Activated CD4-positive, alpha-beta T cell treated with anti-CD3 and anti-CD28 coated beads, Interleukin-2, amount 50 U/mL, for 24 hours (primary cell): ENCODE measurements at places on chromosomes 6 and 20.

GRCh38 chr6:30836431-30836866 is 47.9 kb upstream of the DDR1 start:
- no peak for DNase-seq

DNA sequence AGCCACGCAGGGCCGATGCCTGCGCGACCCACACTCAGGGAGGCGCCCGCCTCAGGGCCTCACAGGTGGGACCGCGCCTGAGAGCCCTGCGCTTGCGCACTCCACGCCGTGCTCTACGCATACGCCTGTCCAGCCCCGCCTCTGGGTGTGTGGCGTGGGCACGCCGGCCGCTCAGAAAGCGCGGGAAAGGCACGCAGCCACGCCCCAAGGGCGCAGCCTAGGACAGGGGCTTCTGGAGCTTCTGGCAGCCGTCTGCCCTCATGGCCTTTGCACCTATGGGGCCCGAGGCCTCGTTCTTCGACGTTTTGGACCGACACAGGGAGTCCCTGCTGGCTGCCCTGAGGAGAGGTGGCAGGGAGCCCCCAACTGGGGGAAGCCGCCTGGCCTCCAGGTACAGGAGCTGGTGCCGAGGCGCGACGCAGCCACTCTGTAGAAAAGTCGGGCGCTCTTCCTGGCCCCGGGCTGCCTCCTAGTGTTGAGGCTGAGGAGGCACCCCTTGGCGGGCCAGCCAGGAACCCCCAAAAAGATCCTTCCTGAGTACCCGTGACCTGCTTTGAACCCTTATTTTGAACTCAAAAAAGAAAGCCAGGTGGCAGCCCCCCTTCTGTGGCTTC is at the start of gene SPO11:
TSS of gene SPO11 (plus strand) at position 196 of the 614 bp plus-strand sequence. CDS start at position 261, 65 bp downstream.
- DNase-seq = no peak

GRCh38 chr6:125944434-125944816 is 12.1 kb upstream of the HINT3 start:
- DNase-seq = no peak

GRCh38 chr6:84768442-84769174 is 4.2 kb upstream of the TBX18 start:
- DNase-seq = no peak

DNA sequence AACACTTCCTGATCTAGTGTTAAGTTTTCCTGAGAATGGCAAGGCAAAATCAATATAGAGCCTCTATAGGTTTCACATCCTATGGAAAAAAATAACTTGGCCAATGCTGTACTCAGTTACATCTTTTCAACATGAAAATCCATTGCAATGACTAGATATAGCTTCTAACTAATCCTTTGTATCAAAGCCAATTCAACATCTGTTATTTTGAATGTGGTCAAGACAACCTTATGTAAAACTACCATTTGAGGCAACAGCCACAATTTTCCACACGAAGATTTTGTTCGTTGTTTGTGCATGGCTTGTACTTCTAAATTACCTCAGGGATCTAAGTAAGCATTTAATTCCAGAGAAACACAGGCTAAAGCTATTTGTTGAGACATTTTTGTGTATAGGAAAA is 637.8 kb upstream of the EYS start:
- DNase-seq = no peak

DNA sequence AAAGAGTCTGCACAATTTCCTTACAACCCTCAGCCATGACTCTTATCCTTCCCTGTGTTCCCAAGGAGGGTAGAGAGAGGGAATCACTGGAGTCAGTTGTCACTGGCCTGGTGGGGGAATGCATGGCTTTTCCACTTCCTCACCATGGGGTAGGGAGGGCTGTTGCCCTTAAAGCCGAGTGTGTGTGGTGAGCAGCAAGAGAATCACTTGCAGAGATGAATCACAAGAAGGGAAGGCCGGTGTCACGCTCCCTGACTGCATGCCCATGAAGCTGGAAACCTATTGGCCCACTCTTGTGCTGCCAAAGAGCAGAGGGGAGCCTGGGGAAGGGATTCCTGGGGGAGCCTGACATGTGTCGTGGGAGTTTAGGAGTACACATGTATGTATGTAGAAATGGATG is 18.1 kb upstream of the BMP6 start:
- DNase-seq = no peak

DNA sequence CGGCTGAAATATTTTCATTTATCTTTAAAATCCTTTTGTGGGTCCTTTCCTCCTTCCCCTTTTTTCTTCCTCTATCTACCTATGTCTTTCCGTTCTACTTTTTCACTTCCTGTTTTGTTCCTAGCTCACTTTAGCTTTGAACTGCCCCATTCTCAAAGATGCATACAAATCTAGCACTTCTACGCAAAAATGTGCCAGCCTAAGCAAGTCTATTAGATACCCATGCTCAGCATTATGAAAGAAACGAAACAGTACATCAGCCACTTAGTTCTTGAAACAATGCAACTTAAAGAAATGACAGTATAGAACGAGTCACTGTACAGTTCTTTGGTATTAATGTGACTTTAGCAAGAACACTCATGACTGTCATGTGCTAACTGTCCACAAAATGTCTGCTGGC is 47.3 kb upstream of the MARCKS start:
- DNase-seq = no peak

GRCh38 chr6:6701864-6702263 is 113.3 kb downstream of the LY86 start:
- DNase-seq = no peak

DNA sequence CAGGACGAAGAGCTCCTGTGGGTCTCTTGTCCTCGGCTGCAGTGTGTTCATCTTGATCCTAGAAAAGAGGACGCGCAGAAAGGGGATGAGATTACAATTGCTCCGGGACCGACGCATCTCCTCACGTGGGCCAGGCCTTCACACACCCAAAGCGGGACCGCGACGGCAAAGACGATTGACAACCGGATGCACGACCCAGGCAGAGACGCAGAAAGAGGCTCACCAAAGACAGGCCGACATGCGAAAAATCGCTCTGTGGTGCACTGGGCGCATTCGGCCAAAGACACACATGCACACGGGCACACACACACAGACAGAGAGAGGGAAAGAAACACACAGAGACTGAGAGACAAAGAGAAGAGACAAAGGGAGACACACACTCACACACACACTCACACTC is 1089.9 kb upstream of the DEFB115 start:
- no peak for DNase-seq

DNA sequence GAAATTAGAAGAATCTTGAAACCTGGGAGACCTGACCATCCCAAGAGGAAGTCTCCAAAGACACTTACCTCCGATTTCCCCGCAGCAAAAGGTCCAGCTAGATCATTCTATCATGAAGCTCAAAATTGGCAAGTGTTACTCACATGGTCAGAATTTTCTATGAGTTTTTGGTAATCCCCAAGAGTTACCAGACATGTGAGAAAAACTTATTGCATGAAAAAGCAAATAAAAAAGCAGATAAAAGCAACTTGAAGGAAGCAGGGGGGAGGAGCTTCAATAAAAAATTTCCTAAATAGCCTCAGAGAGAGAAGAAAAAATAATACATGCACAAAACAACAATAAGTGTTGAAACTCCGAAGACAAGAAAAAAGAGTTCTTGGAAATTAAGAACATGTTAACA is 27.3 kb downstream of the VNN1 start:
- no peak for DNase-seq

- DNase-seq = no peak
Measured at GRCh38 chr6:15527838-15528617, 134.8 kb downstream of the DTNBP1 start.

DNA sequence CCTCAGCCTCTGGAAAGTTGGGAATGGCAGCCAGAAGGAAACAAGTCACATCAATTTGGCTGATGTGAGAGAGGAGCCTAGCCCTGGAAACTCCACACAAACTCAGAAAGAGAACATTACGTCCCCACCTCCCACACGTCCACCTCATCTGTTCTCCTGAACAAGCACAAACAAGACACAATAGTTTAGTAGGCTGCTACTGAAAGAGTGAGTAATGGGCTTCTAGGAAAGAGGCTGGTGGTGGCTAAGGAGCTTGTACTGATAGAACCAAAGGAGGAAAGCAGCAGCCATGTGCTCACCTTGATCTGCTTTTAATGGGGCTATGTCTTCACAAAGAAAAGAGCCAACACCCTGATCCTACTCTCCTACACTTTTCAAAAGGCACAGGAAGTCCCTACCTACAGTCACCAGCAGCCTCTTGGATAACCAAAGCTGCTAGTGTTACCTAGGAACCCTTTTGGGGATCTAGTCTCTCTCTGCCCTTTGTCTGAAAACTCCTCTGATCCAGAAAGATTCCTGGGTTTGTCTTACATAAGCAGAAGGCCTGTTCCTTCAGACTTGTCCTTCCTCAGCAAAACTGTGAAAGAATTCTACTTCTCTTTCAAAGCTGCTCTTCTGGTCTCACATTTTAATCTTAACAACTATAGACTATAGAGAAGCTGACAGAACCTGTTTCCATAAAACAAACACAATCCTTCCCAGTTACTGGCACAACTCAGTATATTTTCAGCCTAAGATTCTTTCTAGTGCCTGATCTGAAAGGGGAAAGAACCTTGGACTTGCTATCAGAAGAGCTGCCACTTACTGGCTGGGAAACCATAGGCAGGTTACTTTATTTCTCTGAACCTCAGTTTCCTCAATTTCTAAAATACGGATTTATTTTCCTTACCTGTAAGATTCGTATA is 3.1 kb downstream of the PLAGL2 start:
- no peak for DNase-seq

DNA sequence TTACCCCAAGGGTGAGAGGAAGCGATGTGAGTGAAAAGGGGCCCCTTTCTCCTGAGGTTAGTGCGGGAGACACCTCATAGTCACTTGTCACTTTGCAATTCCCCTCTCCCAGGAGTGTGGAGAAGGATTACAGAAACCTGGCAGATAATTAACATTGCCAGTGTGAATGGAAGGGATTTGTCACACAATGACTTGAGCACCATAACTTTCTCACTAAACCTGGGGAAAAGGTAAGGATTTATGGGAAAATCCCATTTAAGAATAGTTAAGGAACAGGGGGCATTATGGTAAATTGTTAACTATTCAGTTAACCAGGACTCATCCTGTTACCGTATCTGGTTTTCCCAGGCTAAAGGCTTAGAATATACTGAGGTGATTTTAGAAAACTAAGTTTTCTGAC is 219.5 kb upstream of the JAG1 start:
- DNase-seq = no peak

- no peak for DNase-seq
Measured at GRCh38 chr20:2053615-2054014, 48.0 kb upstream of the STK35 start.

- no peak for DNase-seq
Measured at GRCh38 chr20:57658833-57659516, 38.7 kb upstream of the ZBP1 start.

GRCh38 chr6:23510778-23511510 is 615.1 kb upstream of the NRSN1 start:
- no peak for DNase-seq

DNA sequence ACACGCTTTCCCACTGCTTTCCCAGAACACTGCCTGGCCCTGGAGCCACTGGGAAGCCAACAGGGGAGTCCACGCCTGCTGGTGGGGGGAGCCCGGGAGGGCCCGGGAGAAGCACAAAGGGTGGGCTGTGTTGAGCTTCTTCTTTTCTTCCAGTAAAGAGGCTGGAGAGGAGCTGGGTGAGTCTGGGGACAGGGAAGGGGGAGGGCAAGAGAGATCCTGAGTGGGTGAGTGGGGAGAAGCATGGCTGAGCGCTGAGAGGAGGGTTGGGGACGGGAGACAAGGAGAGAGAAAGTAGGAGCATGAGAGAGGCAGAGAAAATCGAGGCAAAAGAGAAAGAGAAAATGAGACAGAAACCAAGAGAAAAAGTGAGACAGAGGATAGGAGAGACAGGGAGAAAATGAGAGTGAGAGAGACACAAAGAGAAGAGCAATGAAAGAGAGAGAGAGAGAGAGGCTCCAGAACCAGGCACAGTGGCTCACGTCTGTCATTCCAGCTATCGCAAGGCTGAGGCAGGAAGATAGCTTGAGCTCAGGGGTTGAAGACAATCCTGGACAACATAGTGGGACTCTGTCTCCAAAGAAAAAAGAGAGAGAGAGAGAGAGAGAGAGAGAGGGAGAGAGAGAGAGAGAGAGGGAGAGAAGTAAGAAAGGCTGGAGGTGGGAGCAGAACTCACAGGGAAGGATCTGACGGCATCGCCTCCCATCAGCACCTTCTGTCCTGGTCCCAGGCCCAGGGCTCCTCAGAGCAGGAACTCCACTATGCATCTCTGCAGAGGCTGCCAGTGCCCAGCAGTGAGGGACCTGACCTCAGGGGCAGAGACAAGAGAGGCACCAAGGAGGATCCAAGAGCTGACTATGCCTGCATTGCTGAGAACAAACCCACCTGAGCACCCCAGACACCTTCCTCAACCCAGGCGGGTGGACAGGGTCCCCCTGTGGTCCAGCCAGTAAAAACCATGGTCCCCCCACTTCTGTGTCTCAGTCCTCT is 2.0 kb downstream of the LST1 start:
- DNase-seq = no peak

DNA sequence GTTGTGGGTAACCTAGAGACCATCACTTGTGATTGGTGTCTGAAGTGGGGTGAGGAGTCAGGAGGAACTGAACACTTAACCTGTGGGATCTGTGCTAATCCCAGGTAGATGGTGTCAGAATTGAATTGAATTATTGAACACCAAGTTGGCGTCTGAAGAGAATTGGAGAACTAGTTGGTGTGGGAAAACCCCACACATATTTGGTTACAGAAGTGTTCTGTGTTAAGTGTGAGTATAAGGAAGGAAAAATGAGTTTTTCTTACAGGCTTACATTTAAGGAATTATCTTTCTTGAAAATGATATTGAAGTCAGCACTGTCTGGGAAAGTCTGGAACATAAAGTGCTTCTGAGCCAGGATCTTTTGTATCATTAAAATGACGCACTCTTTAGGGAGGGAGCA is 182.9 kb upstream of the ECI2 start:
- DNase-seq = no peak

DNA sequence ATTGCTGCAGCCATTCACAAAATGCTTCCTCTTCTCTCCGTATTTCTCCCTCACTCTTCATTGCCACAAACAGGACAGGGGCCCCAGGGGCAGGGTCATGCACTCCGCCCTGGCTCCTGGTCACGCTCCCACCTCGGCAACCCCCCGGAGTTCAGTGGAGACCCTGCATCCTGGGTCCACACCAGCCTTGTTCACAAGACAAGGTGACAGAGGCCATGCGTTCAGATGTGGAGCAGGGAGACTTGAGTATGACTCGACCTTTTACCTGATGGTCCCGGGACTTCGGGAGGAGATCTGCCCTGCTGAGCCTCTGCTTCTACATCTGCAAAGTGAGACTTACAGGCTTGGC is 49.4 kb downstream of the ANKRD60 start:
- DNase-seq = no peak

DNA sequence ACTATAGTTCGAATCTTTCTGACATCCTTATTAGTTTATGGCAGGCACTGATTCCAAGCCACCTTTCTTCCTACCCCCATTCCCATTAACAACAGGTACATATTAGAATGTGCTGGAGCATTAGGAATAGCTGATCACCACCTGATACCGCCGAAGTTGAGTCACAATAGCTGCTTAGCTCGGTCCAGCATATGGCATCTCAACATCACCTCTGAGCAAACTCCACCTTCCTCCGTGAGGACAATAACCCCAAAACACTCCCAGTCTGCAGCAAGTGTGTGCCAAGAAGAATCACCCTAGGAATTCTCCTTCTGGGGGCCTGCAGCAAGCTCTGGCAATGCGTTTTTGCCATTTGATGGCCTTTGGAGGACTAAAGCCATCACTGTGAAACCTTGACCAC is 8.7 kb downstream of the PMEPA1 start:
- DNase-seq = no peak
